Thoracic aorta (tissue), 2 donors: ENCODE measurements at places on chromosomes 6 and 20. TPM values are rescaled to one million over a fixed set of nuclear protein-coding genes. Genes with fewer than 3 reads are reported as not detected.

DNA sequence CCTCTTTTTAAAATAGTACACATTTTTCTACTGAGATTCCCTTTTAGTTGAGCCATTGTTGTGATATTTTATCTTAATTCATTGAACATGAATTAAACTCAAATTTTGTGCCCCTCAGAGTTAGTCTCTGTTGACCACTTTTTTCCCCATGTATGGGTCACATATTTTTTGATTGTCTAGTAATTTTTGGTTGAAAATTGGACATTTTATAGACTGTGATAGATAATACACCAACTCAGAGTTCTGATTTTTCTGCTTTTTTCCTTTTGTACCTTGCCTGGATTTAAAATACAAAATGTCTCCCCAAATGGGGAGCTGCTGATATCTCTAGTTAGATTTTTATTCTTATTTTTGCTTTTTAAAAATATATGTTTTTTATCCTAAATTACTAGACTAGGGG, 291.8 kb upstream of the CITED2 start:
- no peaks in the 10 kb centered on the region for H3K36me3 ChIP-seq
- no peaks in the 10 kb centered on the region for H3K4me1 ChIP-seq
- no peak for DNase-seq
- H3K4me3 ChIP-seq: no peak overlapping the region
- no peak overlapping the region for H3K27ac ChIP-seq
- no peaks in the 10 kb centered on the region for H3K27me3 ChIP-seq

The HSPA12B gene
- 6.5 TPM for total RNA-seq

- H3K27ac ChIP-seq: no peak overlapping the region
- no peaks in the 10 kb centered on the region for H3K4me1 ChIP-seq
- no peaks in the 10 kb centered on the region for H3K27me3 ChIP-seq
- H3K36me3 ChIP-seq: no peaks in the 10 kb centered on the region
- no peak for DNase-seq
Measured at GRCh38 chr6:158512809-158513208, 47.1 kb upstream of the TMEM181 start.

- no peak for DNase-seq
- no peaks in the 10 kb centered on the region for H3K27me3 ChIP-seq
Measured at GRCh38 chr6:34563513-34563870, 7.4 kb upstream of the SPDEF start.

The CEP85L gene
- total RNA-seq: 22.7 TPM

- no peaks in the 10 kb centered on the region for H3K4me1 ChIP-seq
- no peak overlapping the region for H3K27ac ChIP-seq
- no peak for DNase-seq
- H3K4me3 ChIP-seq: no peak overlapping the region
- H3K36me3 ChIP-seq: no peaks in the 10 kb centered on the region
Measured at GRCh38 chr6:39646751-39647420, 78.3 kb downstream of the KIF6 start.

GRCh38 chr20:48079028-48079427, 293.7 kb upstream of the SULF2 start:
- no peak overlapping the region for H3K4me3 ChIP-seq
- DNase-seq: no peak
- no peaks in the 10 kb centered on the region for H3K27me3 ChIP-seq
- H3K4me1 ChIP-seq: no peaks in the 10 kb centered on the region
- H3K27ac ChIP-seq: no peak overlapping the region

The PNLDC1 gene
- 0.54 TPM for total RNA-seq
